Nasal cavity respiratory epithelium epithelial cell of viscerocranial mucosa (primary cell): ENCODE measurements at places on chromosomes 3 and 15. TPM values are rescaled to one million over a fixed set of nuclear protein-coding genes. Genes with fewer than 3 reads are reported as not detected.

The CHST14 gene
- total RNA-seq, result 1.4 and 4.3 TPM in 2 replicates

The FGF12 gene
- total RNA-seq, result 0.14 and 0.34 TPM in 2 replicates

The GHSR gene
- not detected in 2 replicates for total RNA-seq

The SYNM gene
- total RNA-seq, result 0.68 and 1.3 TPM in 2 replicates

The IGSF11 gene
- under 0.01 and 0.21 TPM in 2 replicates for total RNA-seq

The RARRES1 gene
- 1.4 TPM in 1 of 2 replicates, not detected in the other for total RNA-seq

The KCNH8 gene
- total RNA-seq, result not detected in 2 replicates

The OR5H6 gene
- not detected in 2 replicates for total RNA-seq

The GCHFR gene
- total RNA-seq, result 4.3 and 15.7 TPM in 2 replicates

The FNDC3B gene
- total RNA-seq, result 37.9 and 112 TPM in 2 replicates

The HTR3E gene
- total RNA-seq, result not detected in 2 replicates

The KBTBD8 gene
- 3.3 and 4.1 TPM in 2 replicates for total RNA-seq

The SKOR1 gene
- under 0.01 and 0.14 TPM in 2 replicates for total RNA-seq

The RBMS3 gene
- total RNA-seq, result 6.8 and 10.5 TPM in 2 replicates

The SLCO2A1 gene
- total RNA-seq, result under 0.01 TPM in 2 replicates

The MUC13 gene
- not detected in 2 replicates for total RNA-seq

The SMCO1 gene
- not detected in 2 replicates for total RNA-seq

The PLA2G4E gene
- total RNA-seq, result 0.14 and 2.4 TPM in 2 replicates

The ATP13A4 gene
- total RNA-seq, result 1.7 and 6.2 TPM in 2 replicates

The SLC9C1 gene
- 0.21 TPM in 1 of 2 replicates, not detected in the other for total RNA-seq

The NSMCE3 gene
- total RNA-seq, result 4.6 and 5.5 TPM in 2 replicates

The DNAJB8 gene
- total RNA-seq, result not detected in 2 replicates

The FSTL1 gene
- 50.6 and 122 TPM in 2 replicates for total RNA-seq

The EXD1 gene
- total RNA-seq, result 0.21 and 1.4 TPM in 2 replicates

The SLC22A14 gene
- total RNA-seq, result 0.34 and 0.57 TPM in 2 replicates

The ALS2CL gene
- 70.4 and 81.4 TPM in 2 replicates for total RNA-seq

The CHRNA7 gene
- 0.34 and 0.50 TPM in 2 replicates for total RNA-seq

The GOLGA8T gene
- not detected in 2 replicates for total RNA-seq

The ADPRH gene
- total RNA-seq, result 0.68 and 3.9 TPM in 2 replicates

The PRSS50 gene
- total RNA-seq, result under 0.01 TPM in 1 of 2 replicates, not detected in the other

The CCR1 gene
- total RNA-seq, result not detected in 2 replicates

The PEX11A gene
- total RNA-seq, result 8.9 and 9.8 TPM in 2 replicates

The KBTBD13 gene
- not detected in 2 replicates for total RNA-seq

The FBLN2 gene
- 1.4 and 35.7 TPM in 2 replicates for total RNA-seq

The GPR87 gene
- 92.6 and 121 TPM in 2 replicates for total RNA-seq

The SCN11A gene
- total RNA-seq, result under 0.01 TPM in 2 replicates

The LRRIQ4 gene
- total RNA-seq, result not detected in 2 replicates

The CADPS gene
- 0.14 TPM in 1 of 2 replicates, not detected in the other for total RNA-seq

The SHC4 gene
- under 0.01 and 0.50 TPM in 2 replicates for total RNA-seq

The ATG3 gene
- 74.4 and 123 TPM in 2 replicates for total RNA-seq

The ZNF80 gene
- total RNA-seq, result not detected in 2 replicates

The RAB43 gene
- 10.3 and 26.2 TPM in 2 replicates for total RNA-seq

The TGM5 gene
- 1.0 and 1.5 TPM in 2 replicates for total RNA-seq

The UBE2Q2 gene
- 40.7 and 57.4 TPM in 2 replicates for total RNA-seq

The ALDH1L1 gene
- total RNA-seq, result 1.0 and 21.5 TPM in 2 replicates

The FMN1 gene
- 0.34 and 3.0 TPM in 2 replicates for total RNA-seq
